Activated CD8-positive, alpha-beta T cell treated with anti-CD3 and anti-CD28 coated beads for 36 hours (primary cell): ENCODE measurements at places on chromosomes 7 and 10. TPM values are rescaled to one million over a fixed set of nuclear protein-coding genes. Genes with fewer than 3 reads are reported as not detected.

DNA sequence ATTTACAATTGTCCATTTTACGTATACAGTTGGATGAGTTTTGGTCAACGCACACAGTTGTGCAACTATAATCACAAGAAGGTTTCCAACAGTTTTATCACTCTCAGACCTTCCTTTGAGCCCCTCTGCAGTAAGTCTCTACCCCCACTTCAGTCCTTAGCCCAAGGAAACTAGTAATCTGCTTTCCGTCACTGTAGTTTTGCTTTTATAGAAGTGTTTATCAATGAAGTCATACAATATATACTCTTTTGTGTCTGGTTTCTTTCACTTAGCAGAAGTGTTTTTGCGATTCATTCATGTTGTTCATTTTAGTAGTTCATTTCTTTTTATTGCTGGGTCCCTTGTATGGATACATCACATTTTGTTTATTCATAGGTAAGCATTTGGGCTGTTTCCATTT, 92.9 kb upstream of the PIP4K2A start:
- no peaks in the 10 kb centered on the region for H3K27me3 ChIP-seq
- H3K4me3 ChIP-seq: no peak overlapping the region
- H3K36me3 ChIP-seq: no peaks in the 10 kb centered on the region
- no peaks in the 10 kb centered on the region for H3K4me1 ChIP-seq

DNA sequence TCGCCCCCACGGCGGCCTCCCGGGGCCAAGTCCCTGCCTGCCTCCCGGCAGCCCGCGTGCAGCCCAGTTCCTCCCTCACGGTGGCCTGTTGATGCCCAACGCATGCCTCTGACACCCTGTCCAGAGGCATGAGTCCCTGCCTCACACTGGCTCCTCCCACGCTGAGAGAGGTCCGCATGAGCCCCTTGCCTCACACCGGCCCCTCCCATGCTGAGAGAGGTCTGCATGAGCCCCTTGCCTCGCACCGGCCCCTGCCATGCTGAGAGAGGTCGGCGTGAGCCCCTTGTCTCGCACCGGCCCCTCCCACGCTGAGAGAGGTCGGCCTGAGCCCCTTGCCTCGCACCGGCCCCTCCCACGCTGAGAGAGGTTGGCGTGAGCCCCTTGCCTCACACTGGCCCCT, 59.9 kb downstream of the CCDC201 start:
- no peaks in the 10 kb centered on the region for H3K4me1 ChIP-seq
- H3K27ac ChIP-seq: no peak overlapping the region
- DNase-seq: no peak

DNA sequence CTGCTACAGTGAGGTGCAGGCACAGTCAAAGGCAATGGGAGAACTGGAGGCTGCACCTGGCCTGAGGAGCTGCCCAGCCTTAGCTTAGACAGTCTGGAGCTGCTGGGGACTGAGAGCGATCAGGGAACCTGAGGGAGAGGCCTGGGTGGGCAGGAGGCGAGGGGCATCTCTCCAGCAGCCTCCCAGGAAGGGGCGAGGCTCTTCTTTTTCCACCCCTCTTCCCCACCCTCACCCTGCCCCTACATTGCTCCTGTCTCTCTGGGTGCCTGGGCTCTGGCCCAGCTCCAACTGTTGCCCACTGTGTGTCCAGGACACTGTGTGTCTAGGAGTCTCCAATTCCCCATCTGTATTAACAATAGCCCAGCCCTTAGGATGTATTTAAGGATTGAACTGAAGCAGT, 36.9 kb downstream of the TBATA start:
- no peak overlapping the region for H3K4me3 ChIP-seq
- no peaks in the 10 kb centered on the region for H3K4me1 ChIP-seq
- H3K27me3 ChIP-seq: no peaks in the 10 kb centered on the region

Gene ALOX5
- total RNA-seq: 0.56 TPM

Gene COMTD1
- 58.1 TPM for total RNA-seq
